Activated CD8-positive, alpha-beta T cell treated with anti-CD3 and anti-CD28 coated beads, Interleukin-2, amount 10 ng/mL, durations not matched to agents 7 days and 5 days (primary cell): ENCODE measurements at places on chromosomes 6 and 20.

DNA sequence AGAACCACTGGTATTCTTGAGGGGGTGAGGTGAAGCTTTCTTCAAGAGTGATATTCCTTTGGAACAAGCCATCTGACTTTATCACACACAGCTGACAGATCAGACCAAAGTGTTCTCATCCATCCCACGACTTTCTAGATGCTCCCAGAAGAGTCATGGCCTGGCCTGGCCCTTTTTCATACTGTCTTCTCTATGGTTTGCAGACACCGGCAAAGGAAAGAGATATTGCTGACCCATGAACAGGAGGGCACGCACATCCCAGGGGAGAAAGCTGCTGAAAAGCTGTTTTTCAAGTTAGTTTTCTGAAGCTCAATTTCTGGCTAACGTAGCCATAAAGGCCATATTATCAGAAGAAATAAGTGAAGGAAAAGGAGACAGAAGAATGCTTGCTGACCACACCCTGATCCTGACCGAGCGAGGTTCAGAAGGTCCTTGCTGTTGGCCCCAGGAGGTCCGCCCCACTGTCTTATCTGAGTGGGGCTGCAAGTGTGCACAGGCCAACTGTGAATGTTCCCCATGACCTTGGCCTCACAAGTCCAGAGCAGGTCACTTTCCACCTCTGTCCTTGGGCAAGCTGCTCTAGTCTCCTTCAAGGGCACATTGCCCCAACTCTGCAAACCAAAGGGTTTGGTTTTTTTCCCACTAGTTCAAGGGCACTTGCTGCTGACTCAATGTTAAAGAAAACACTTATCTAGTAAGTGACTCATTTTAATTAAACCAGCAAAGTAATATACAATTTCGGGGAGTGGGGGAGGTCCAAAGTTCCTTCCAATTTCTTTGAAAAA lies 2.0 kb downstream of the ACSS1 start:
- H3K4me1 ChIP-seq, result peaks cover 54% of the 10 kb centered on the region
- peaks cover 6% of the 10 kb centered on the region for H3K27me3 ChIP-seq
- H3K4me3 ChIP-seq, result peak overlapping the region; percentile 86
- DNase-seq, result no peak
- H3K27ac ChIP-seq, result peak overlapping the region; percentile 87

DNA sequence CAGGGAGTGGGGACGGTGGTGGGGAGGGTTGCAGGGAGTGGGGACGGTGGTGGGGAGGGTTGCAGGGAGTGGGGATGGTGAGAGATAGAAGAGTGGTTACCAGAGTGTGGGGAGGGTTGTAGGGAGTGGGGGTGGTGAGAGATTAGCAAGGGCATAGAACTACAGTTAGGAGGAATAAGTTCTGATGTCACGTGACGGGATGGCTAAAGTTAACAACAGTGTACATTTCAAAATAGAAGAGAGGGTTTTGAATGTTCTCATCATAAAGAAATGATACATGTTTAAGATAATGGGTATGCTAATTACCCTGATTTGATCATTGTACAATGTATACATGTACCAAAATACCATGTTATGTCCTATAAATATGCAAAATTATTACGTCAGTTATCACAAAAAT lies 57.6 kb upstream of the FRMD1 start:
- no peaks in the 10 kb centered on the region for H3K4me1 ChIP-seq
- no peak overlapping the region for H3K4me3 ChIP-seq
- no peak for DNase-seq
- no peak overlapping the region for H3K27ac ChIP-seq
- H3K27me3 ChIP-seq, result peaks cover 20% of the 10 kb centered on the region

- peaks cover 10% of the 10 kb centered on the region for H3K27me3 ChIP-seq
- no peak overlapping the region for H3K4me3 ChIP-seq
- peaks cover 3% of the 10 kb centered on the region for H3K36me3 ChIP-seq
- DNase-seq, result no peak
- H3K4me1 ChIP-seq, result peaks cover 14% of the 10 kb centered on the region
Observed at GRCh38 chr20:57440678-57441509, 49.7 kb downstream of the RBM38 start.

DNA sequence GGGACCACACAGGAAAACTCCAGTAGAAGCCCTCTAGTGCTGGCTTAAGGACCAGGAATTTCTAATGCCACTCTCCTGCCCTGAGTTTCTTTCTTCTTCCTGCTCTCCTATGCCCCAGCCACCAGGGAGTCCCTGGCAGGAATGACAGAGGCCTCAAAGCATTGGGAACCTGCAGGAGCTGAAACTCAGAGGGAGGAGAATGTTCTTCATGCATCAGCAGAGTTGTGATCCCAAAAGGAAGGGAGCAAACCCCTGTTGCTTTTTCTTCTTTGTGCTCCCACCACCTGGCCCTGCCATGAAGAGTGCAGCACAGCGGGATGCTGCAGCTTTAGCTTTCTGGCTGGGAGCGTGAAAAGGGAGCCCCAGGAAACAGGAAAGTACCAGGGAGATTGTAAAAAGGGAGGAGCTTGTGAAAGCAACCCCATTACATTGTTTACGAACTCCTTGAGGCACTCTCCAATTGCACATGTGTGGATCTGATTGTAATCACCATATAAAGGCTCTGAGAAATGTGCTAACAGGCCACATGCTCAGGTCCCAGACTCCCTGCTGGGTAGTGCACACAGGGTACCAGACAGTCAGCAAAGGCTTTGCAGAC lies 34.7 kb upstream of the FKBP1A start:
- no peak overlapping the region for H3K27ac ChIP-seq
- H3K4me1 ChIP-seq, result peaks cover 28% of the 10 kb centered on the region
- H3K36me3 ChIP-seq, result peaks cover under 1% of the 10 kb centered on the region
- DNase-seq, result no peak
- H3K27me3 ChIP-seq, result peaks cover 20% of the 10 kb centered on the region
- H3K4me3 ChIP-seq, result no peak overlapping the region

DNA sequence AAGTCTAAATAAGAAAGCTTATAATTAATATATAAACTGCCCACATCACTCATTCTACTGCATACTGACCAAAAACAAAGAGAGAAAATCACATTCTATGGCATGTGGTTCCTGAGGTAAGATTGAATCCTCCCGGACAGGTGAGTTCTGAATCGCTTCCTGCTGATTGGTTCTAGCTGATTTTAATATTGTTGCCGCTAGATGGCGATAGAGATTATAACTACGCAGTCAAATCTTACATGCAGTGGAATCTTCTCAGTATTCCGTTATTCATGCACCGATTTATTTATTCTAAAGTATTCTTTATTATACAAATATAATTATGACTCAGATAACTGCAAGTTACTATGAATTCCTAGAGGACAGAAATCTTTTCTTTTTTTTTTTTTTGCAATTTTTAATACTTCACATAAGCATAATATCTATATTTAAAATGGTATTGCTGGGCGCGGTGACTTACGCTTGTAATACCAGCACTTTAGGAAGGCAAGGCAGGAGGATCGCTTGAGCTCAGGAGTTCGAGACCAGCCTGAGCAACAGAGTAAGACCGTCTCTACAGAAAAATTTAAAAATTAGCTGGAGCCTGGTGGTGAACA lies 24.2 kb upstream of the TMX4 start:
- peaks cover 23% of the 10 kb centered on the region for H3K27me3 ChIP-seq
- peak; percentile 49 for DNase-seq
- no peaks in the 10 kb centered on the region for H3K36me3 ChIP-seq
- no peak overlapping the region for H3K27ac ChIP-seq

- H3K4me3 ChIP-seq, result no peak overlapping the region
- no peak for DNase-seq
- H3K27me3 ChIP-seq, result no peaks in the 10 kb centered on the region
- H3K4me1 ChIP-seq, result no peaks in the 10 kb centered on the region
- no peak overlapping the region for H3K27ac ChIP-seq
Observed at GRCh38 chr6:164753517-164753916, 555.9 kb downstream of the C6orf118 start.

- H3K4me3 ChIP-seq, result no peak overlapping the region
- peaks cover 23% of the 10 kb centered on the region for H3K4me1 ChIP-seq
- H3K36me3 ChIP-seq, result no peaks in the 10 kb centered on the region
- no peak for DNase-seq
- no peak overlapping the region for H3K27ac ChIP-seq
- peaks cover 87% of the 10 kb centered on the region for H3K27me3 ChIP-seq
Observed at GRCh38 chr6:30447237-30447636, 42.1 kb upstream of the HLA-E start.

DNA sequence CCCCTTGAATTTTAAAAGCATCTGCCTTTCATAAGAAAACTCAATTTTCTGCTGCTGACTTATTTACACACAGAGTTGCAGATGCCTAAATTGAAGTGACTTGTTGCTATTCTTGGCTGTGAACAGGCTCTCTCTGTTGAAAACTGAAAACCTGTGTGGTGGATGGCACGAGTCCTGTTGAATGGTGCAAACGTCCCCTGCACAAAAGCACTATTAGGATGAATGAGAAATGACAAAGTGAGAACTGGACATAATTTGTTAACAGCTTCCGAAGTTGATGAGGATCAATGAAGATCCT lies 201.7 kb upstream of the PREP start:
- DNase-seq, result no peak
- peaks cover 6% of the 10 kb centered on the region for H3K27me3 ChIP-seq
- H3K27ac ChIP-seq, result no peak overlapping the region
